Suppressor macrophage (primary cell): ENCODE measurements at places on chromosomes 3 and 15.
A peak's percentile ranks its signal among the peaks of the same experiment; 100 is the strongest.

DNA sequence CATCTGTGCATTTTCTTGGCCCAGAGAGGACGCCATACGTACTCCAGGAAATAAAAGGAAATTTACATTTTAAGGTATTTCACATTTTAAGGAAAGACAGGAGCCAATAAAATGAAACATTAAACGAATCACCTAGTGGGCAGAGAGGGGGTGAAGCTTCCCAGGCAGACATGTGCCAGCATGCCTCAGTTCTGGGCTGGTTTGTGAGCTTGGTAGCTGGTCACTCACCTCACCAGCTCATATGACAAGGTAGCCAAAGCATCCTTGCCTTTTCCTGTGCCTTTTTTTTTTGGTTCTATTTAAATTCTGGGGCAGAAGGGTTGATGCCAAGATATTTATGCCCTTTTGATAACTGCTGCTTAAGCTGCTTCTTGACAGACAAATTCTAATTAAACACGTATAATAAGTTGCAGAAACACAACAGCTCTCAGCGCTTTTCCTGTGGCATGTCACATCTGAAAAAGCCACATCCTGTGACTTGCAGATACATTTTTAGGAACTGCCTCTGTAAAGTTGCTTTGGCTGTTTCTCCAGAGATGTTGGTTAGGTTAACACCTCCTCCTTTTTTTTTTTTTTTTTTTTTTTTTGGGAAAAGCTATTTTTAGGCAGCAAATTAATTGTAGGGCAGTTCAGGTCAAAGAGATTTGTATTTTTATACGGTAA lies 218.6 kb downstream of the PDCD6IP start:
- peak; percentile 30 for DNase-seq

DNA sequence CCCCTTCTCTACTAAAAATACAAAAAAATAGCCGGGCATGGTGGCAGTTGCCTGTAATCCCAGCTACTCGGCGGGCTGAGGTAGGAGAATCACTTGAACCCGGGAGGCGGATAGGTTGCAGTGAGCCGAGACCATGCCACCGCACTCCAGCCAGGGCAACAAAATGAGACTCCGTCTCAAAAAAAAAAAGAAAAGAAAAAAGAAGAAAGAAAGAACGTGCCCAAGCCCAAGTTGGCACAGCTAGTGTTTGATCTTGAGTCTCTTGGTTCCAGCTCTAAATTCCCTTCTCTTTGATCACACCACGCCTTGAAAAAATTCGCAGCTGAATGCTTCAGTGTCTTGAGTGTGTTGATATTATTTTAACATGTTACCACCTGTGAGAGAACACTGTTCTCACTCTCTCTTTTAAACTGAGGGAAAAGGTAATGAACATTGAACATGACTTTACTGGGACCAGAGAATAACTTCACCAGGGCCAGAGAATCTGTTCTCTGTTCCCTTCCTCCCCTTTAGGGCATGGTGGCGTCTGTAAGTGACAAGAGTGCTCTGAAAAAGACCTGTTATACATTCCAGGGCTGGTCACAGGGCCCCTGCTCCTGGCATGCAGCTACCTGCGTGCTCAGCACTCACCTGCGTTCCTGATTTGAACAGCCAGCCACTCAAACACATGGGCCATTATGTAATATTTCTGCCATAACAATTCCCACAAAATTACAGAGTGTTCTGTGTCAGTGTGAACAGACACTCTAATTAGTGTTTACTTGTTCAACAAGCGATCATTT lies 19.0 kb downstream of the SLCO3A1 start:
- no peak for DNase-seq

DNA sequence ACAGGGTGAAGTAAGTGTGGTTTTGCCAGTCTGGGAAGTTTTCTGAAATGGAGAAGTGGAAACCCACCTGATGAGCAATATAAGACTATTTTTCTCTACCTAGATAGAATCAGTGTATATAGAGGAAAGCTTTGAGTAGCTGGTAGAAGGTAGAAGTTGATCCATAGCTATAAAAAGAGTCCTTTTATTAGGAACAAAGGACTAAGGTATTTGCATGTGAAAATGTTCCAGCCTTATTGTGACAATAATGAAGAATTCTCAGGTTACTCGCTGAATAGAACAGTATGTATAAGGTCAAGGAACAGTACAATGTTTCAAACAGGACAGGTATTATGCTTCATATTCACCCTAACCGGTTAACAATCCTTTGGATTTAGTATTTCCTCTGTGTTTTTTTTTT lies 972.2 kb downstream of the OTOL1 start:
- DNase-seq: no peak

DNA sequence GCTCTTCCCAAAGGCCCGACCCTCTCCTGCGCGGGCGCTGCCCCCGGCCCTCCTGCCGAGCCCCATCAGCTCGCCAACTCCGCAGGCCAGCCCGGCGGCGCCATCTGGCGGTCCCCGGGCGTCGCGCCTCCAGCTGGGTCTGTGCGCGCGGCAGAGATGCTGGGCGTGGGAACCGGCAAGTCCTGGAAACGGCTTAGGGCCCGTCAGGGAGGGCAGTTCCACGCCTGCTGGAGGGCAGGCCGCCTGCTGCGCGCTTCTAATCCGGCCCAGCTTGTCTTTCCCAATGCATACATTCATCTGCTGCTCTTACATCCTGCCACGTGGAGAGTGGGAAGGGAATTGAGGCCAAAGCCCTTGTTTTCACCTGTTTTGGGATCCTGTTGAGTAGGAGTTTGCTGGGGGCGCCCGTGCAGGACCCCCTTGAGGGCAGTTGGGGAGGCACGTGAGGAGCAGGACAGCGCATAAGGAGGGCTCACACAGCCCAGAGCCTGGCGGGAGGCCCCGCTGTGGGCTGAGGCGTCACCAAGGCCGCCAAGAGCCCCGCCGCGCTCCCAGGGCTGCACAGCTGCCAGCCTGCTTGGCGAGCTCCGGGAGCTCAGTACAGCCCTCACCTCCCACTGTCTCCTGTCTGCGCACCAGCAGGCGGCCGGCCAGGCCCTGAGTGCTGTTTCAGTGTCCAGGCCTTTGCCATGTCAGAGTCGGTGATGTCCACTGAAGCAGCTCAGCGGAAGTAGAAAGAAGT lies 165.6 kb downstream of the NSMCE3 start:
- DNase-seq: peak; percentile 58

DNA sequence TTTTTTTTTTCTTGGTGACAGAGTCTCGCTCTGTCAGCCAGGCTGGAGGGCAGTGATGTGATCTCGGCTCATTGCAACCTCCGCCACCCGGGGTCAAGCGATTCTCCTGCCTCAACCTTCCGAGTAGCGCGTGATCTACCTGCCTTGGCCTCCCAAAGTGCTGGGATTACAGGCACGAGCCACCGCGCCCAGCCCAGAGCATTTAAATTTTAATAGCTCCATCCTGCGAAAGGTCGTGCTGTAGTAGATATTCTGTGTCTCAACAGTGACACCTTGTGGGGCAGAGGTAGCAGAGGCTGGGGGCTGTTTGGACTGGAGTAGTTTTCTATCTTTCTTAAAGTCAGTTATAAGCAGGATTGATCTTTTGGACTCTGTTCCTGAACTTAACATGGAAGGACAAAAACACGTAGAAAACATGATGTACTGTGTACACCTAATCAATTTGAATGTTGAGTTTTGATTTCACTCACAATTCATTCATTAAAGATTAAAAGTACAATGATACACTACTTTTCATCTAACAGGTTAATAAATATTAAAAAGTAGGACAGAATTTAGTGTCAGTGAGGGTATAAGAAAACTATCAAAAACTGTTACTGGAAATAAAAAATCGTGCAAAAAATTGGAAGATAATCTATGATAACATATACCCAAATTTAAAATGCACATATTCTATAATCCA lies 11.0 kb upstream of the PDCD6IP start:
- peak; percentile 81 for DNase-seq

DNA sequence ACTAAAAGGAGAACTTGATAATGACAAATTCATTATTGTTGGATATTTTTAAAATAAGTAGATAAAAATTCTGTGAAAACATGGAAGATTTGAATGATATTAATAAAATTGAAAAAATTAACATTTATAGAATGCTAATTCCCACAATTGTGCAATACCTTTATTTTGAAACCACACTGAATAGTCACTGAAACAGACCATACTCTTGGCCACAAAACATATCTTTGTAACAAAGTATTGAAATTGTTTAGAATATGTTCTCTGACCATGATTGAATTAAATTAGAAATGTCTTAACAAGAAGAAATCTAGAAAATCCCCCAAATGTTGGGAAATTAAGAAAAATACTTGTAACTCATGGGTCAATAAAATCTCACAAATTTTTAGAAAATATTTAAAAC lies 49.2 kb downstream of the ARHGAP11B start:
- no peak for DNase-seq

- no peak for DNase-seq
Observed at GRCh38 chr3:67610458-67610857, 44.0 kb downstream of the SUCLG2 start.

- DNase-seq: no peak
Observed at GRCh38 chr3:1587426-1587825, 494.6 kb downstream of the CNTN6 start.

DNA sequence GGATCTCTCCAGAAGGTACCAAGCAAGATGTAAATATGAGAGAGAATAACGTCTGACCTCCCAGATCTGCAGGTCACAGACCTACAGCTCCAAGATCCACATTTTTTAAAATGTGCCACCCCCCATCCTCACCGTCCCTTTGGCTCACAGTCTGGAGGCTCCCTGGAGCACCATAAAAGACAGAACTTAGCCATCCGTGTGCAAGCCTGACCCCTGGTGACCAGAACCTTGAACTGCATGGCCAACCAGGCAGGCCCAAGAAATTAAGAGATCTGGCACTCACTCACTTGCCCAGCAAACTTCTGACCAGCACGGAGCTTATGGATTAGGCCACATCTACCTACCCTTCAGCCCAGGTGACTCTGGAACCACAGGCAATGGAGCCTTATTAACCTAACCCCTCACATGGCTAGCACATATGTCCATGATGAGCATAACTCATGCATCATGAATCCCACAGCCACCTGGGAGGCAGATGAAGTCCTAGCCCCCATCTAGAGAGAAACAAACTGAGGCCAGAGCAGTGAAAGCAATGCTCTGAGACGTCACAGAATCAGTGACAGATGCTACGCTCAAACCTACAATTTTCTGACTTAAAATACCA lies 275.3 kb downstream of the UACA start:
- DNase-seq: peak; percentile 93

DNA sequence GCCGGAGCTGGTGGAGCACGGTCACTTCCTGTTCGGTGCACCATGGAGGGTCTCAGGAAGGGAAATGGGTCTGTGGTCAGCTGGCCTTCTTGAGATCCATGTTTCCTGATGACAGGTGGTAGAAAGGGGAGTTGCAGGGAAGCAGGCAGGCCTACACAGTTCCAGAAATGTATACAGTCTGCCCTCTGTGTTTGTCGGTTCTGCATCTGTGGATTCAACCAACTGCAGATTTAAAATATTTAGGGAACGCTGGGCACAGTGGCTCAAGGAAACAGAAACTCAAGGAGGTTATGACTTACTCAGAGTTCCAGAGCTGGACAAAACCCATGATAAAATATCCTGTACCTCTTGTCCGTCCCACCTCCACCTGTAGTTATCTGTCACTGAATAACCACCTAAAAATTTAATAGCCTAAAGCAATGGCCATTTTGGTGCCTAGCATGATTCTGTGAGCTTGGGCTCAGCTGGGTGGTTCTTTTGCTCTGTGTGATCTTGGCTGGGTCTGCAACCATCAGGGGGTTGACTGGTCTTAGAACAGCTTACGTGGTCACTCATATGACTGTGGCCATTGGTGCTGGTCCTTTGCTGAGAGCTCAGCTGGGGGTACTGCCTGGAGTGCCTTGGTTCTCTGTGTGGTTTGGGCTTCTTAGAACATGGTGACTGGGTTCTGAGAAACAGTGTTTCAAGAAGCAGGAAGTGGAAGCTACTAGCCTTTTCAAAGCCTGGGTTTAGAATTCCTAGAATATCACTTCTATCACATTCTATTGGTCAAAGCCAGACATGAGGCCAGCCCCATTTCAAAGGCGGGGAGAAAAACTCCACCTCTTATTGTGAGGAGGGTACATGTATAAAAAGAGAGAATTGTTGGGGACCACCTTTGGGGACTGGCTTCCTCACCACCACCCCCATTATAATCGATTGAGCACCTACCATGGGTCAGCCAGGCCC lies 239.7 kb upstream of the BHLHE40 start:
- no peak for DNase-seq

GRCh38 chr3:55965776-55966175 lies 478.7 kb upstream of the WNT5A start:
- no peak for DNase-seq

GRCh38 chr15:35755237-35755802 lies 209.4 kb upstream of the DPH6 start:
- DNase-seq: no peak

DNA sequence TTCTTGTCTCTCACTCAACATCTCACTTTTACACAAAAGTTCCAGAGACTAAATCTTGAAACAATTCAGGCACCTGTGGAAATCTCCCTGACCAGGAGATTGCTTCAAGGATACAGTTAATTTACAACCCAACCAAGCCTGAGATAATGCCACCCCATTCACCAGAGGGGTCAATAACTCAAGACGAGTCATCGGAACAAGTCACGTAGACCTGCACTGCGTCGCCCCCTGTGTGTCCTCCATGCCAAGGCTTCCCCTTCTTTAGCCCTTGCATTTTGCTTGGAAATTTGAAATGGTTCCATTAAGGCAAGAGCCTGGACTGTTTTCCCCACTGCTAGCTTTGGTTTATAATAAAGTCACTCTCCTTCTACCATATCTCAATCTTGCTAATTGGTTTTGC lies 129.0 kb upstream of the NEO1 start:
- DNase-seq: no peak

- DNase-seq: no peak
Observed at GRCh38 chr3:140920029-140920428, 21.6 kb upstream of the SLC25A36 start.

GRCh38 chr15:74229686-74230085 lies 6.4 kb upstream of the CCDC33 start:
- no peak for DNase-seq

- DNase-seq: no peak
Observed at GRCh38 chr3:59600631-59601030, 550.8 kb upstream of the CFAP20DC start.

GRCh38 chr15:80437334-80437891 lies 33.2 kb downstream of the ARNT2 start:
- peak; percentile 83 for DNase-seq

- peak; percentile 30 for DNase-seq
Observed at GRCh38 chr15:82882273-82882928, 70.1 kb downstream of the HOMER2 start.

GRCh38 chr3:47583320-47584075 lies 4.8 kb upstream of the CSPG5 start:
- DNase-seq: no peak

GRCh38 chr3:100029689-100030088 lies 84.6 kb downstream of the FILIP1L start:
- DNase-seq: no peak

- no peak for DNase-seq
Observed at GRCh38 chr3:3170998-3171397, 8.5 kb downstream of the CRBN start.
